CD4-positive, alpha-beta T cell treated with Interleukin-12 subunit alpha and Interleukin-12 subunit beta, for 1 hour (primary cell): ENCODE measurements at places on chromosomes 2 and 18.

- peak; percentile 58 for DNase-seq
Observed at GRCh38 chr2:6896930-6897759, 19.6 kb downstream of the RSAD2 start.

GRCh38 chr2:47026748-47027534 lies 111.3 kb upstream of the MCFD2 start:
- no peak for DNase-seq

DNA sequence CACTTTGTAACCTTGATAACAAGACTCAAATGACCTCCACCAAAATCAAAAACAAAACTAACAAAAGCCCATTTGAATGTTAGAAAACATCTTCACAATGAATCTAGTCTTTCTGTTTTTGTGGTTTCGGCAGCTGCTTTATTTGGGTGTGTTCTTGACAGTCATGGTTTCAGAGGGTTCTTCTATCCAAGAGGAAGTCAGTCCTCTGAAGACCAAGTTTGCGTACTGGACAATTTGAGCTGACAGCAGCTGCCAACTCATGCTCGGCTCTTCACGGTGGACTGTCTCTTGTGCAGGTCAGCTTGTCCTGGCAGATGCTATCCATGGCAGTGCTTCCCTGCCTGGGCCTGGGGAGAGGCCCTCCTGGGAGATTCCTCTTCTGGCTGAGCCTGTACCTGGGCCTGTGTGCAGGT lies 91.0 kb downstream of the TMEM17 start:
- DNase-seq, result peak; percentile 11

GRCh38 chr2:78408795-78409118 lies 616.7 kb upstream of the REG3G start:
- no peak for DNase-seq

GRCh38 chr2:11757101-11757500 lies 10.7 kb downstream of the LPIN1 start:
- peak; percentile 64 for DNase-seq

- DNase-seq, result no peak
Observed at GRCh38 chr2:150617351-150617978, 130.0 kb upstream of the RND3 start.

DNA sequence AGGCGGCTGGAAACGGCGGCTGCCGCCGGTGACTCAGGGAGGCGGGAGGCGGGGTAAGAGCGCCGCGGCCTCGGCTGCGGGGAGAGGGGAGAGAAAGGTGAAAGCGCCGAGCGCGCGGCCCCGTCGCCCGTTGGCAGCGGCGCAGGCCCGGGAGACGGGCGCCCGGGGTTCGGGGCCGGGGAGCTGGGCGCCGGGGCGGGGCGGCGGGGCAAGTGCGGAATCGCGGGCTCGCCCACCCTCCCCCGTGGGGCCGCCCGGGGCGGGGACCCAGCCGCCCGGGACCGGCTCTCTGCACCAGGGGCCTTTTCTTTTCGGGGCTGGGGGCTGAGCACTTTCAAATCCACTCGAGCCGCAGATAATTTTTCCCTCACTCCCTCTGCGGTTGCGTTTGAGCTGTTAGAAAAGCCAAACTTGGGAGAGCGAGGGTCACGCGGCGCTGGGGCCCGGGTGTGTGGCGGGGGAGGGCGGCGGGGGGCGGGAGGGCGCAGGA lies 266 bp downstream of the KDM3A start:
- no peak for DNase-seq

- DNase-seq, result no peak
Observed at GRCh38 chr2:157819761-157820160, 56.4 kb downstream of the ACVR1 start.

GRCh38 chr18:46439037-46439436 lies 218.0 kb downstream of the LOXHD1 start:
- no peak for DNase-seq

GRCh38 chr2:149800624-149801542 lies 213.3 kb upstream of the MMADHC start:
- DNase-seq, result no peak

GRCh38 chr2:128187032-128187654 lies 96.1 kb downstream of the UGGT1 start:
- no peak for DNase-seq

GRCh38 chr18:22303927-22304326 lies 113.8 kb downstream of the CTAGE1 start:
- DNase-seq, result no peak

DNA sequence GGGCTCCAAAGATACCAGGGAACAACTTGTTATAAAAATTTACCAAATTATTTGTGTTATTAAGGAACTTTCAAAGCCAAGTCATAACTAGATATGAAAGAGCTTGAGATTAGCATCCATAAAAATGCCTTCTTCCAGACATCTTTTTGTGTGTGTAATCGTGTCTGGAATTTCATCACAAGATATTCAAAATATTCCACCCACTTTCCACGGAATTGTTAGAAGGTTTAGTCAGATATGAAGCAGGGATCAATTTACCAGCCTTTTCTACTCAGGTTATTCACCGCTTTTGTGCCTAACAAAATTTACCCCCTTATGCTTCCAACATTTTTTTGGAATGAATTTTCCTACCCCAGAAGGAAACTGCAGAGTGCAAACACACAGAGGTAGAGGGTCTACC lies 130.2 kb upstream of the ACVR2A start:
- DNase-seq, result no peak

DNA sequence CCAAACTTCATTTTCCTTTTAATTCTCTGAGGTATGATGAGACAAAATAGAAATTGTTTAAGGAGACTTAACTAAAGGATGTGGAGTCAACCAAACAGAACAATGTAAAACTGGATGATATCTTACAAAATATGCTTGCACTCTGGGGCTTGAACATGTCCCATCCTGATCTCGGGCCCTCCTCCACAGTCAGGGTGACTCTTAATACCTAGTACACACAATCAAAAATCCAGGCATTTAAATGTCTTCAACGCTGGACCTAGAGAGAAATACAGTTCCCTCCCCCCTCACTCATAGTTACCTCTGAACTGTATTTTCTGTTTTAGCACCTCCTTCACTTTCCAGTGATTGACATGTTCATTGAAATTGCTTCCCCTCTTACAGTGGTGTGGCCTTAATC lies 36.9 kb upstream of the SERPINB2 start:
- no peak for DNase-seq

DNA sequence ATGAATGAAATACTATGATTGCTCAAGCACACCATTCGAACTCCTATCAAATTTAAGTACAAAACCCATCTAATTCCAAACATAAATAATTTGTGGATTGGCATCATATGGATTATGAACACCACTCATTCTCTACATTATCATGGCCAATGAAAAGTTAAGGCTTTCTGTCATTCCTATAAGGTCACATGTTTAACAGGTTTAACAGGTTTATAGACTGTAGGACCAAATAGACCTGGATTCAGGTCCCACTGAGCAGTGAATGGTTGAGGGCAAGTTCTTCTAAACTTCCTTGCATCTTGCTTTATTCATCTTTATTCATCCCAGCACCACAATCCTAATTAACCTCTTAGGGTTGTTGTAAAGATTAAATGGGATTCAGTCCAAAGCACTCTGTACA lies 33.4 kb downstream of the FBXO36 start:
- no peak for DNase-seq

DNA sequence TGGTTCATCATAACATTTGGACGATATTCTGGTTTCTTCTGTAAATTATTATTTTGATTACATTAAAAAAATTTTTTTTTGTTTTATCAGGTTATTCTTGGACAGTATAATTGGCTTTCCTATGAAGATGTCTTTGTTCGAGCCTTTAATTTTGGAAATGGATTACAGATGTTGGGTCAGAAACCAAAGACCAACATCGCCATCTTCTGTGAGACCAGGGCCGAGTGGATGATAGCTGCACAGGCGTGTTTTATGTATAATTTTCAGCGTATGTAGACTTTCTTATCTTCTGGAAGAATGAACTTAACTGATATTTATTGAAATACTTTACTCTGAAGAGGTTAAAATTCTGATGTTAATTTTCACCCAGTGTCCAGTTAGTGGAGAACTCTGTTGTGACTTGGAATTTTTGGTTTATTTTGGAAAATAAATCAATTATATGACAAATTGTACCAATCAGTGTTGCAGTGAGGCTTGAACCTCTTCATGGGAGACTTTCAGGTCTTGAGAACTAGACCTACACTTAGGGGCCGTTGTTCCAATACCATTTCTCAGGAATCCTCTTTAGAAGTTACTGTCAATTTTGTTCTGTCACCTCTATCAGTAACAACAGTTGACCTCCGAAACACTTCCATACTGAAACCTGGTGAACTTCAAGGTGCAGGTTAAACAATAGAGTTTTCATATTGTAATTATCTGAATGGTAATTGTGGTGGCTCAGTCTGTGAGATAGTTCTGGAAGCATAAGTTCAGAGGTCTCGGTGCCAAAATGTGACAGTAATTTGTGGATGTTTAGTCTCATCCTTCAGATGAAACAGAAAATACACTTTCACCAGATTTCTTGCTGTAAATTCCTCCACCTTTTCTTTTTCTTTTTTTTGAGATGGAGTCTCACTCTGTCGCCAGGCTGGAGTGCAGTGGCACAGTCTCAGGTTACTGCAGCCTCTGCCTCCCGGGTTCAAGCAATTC lies 55.7 kb downstream of the ACSL3 start:
- DNase-seq, result no peak

DNA sequence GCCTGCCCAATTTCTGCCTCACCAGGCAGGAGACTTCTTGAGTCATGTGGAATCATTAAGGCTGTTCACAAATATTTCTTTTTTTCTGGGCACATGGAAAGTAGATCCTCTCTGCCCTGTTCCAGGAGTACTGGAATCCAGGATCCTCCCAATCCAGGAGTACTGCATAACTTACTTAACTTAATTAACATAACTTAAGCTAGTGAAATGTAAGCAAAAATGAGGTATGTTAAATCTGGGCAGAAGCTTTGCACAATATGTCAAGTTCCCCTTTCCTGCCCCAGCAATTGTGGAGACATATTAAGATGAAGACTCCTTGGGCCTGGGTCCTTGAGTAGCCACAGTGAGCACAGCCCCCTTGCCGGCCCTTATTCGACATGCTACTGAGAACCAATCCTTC lies 3.2 kb downstream of the CD207 start:
- no peak for DNase-seq

- no peak for DNase-seq
Observed at GRCh38 chr2:235171550-235172031, 219.8 kb downstream of the SH3BP4 start.

DNA sequence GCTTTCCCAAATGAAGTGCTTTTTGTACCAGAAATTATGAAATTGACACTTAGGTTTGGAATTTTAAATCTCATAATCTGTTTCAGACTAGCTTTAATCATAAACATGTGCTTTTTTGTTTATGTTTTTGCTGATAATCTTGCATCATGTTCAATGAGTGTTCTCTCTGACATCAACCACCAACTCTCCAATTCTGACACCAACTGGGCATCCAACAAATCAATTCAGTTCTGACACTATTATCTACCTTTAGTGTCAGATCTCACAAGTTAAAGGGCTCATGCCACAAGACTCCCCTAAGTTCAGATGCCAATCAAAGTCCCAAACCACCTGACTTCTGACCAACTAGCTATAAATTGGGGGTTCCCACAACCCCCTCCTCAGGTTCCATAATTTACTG lies 19.6 kb downstream of the PELI1 start:
- DNase-seq, result no peak

- DNase-seq, result no peak
Observed at GRCh38 chr2:138713504-138713903, 66.7 kb downstream of the NXPH2 start.

- DNase-seq, result no peak
Observed at GRCh38 chr18:46892842-46893241, 24.5 kb downstream of the PIAS2 start.

GRCh38 chr2:230691005-230691647 lies 21.5 kb upstream of the CAB39 start:
- no peak for DNase-seq

GRCh38 chr2:28128281-28128950 lies 237.9 kb downstream of the BABAM2 start:
- DNase-seq, result no peak
